ENCODE measurements at places on chromosomes 1 and 21.

DNA sequence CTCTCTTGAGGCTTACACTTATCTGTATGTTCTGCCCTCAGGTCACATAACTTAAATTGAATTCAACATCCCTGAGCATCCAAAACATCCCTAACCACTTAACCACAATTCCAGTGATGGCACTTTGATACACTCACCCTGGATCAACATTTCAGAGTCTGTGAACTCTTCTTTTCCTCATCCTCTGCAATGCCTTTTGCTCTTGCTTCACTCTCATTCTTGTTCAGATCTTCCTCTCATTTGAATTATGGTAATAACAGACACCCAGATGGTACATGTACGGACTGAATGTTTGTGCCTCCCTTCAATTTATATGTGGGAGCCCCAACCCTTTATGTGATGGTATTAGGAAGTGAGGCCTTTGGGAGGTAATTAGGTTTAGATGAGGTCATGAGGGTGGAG is 33.4 kb downstream of the PTGER3 start:
- DNase-seq: no peak

DNA sequence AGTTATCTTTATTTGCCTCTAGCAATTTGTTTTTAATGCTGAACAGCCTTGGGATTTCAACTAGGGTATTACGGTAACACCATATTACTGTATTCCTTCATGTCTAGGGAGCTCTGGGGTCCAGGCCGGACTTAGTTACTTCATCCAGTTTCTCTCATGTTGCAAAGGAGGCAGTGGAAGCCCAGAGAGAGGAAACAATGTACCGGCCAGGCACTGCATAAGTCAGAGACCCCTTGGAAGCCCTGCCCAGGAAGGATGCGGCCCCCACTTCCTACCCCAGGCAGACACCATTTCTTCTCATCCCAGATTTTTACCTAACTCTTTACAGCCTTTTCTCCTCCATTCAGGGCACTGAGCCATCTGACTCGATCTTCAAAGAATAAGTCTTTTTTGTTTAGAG is 32.5 kb downstream of the TRABD2B start:
- DNase-seq: no peak

GRCh38 chr1:81597720-81598426 is 202.9 kb upstream of the ADGRL2 start:
- DNase-seq: no peak

GRCh38 chr1:2108213-2108876 is 58.1 kb downstream of the PRKCZ start:
- DNase-seq: no peak

- no peak for DNase-seq
Measured at GRCh38 chr1:3265835-3266805, 188.3 kb upstream of the ARHGEF16 start.

DNA sequence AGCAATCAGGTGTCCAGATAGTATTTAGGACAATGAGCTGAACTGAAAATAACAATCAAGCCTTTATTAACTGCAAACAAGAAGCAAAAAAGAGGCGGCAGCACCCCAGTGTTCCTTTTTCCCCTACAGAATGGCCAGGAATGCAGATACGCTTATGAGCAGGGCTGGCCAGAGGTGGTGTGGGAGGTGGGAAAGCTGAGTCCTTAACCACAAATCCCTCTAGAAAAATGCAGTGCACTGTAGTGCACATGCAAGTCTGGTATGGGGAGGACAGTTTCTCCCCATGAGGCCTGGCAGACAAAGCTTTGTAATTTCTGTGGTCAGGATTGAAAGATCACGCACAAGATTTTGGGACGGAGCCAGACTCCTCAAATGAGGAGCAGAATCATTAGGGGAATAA is 10.7 kb upstream of the IFNAR1 start:
- no peak for DNase-seq

DNA sequence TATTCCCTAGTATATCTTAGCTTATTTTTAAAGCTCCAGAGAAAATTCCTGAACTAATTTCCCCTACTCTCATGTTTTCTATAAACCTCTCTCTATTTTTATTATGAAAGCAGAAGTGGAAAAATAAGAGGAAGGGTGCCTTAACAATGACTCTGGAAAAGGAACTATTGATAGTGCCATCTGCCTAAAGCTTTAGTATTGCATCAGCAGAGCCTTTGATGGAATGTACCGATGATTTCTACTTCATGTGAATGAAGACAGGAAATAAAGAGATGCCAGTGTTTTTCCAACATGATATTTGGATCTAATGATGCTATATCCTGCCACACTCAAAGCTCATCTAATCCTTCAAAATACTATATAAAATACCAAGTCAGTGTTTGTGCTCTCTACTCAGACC is 35.1 kb downstream of the TNFSF18 start:
- no peak for DNase-seq

DNA sequence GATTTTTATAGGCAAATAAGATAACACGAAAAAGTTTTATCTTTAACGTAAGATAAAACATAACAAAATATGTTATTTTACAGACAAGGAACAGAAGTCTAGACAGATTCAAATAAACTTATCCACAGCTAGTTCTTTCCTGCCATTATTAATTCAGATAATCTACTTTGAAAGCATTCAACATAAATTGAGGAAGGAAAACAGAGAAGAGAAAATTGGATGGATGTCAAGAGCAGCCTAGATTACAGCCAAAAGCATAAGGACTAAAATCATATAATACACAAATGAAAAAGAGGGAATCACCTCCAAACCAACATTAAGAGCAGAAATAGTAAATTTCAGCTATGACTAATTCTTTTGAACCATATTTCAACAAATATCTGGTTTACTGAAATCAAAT is 15.5 kb downstream of the TRIM33 start:
- DNase-seq: no peak

GRCh38 chr1:3740752-3741151 is 11.5 kb upstream of the CCDC27 start:
- no peak for DNase-seq

- no peak for DNase-seq
Measured at GRCh38 chr1:1833916-1834325, 55.7 kb upstream of the NADK start.

DNA sequence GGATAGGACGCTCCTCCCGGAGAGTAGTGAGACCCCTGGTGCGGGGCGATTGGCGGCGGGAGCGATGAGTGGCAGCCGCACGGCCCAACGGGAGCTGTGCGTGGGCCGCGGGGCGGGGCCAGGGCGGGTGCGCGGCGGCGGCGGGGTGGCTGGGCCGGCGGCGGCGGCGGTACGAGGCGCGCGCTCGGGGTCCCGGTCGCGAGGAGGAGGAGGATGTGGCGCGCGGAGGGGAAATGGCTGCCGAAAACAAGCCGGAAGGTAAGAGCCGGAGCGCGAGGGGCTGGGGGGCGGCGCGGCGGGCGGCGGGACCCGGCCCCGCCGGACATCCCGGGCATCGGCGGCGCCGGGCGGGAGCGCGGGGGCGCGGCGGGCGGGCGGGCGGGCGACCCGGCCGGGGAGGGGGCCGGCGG is at the start of gene CAMTA1:
TSS of gene CAMTA1 (plus strand) at position 137 of the 410 bp plus-strand sequence. CDS start at position 214, 77 bp downstream.
- no peak for DNase-seq

DNA sequence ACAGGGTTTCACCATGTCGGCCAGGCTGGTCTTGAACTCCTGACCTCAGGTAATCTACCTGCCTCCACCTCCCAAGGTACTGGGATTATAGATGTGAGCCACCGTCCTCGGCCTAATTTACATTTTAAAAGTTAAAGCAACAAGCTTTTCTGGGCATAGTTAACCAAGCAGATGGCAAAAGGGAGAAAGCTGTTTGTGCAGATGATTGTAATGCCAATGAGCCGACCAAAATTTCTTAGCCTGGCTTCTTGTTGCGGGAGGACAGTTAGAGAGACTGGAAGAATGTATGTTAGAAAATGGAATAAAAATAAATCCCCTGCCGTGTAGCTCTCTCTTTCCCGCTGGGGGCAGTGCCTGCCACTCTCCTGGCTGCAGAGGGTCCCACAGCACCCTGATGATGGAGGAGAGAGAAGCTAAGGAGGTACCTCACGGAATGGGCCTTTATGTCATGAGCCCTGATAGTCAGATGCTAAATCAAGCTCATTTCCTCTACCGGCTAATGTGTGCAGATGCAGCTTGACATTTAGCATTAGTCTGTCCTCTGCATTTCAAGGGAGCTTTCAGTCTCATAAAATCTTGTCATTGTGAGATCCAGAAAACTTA is 87.2 kb downstream of the HHAT start:
- no peak for DNase-seq

DNA sequence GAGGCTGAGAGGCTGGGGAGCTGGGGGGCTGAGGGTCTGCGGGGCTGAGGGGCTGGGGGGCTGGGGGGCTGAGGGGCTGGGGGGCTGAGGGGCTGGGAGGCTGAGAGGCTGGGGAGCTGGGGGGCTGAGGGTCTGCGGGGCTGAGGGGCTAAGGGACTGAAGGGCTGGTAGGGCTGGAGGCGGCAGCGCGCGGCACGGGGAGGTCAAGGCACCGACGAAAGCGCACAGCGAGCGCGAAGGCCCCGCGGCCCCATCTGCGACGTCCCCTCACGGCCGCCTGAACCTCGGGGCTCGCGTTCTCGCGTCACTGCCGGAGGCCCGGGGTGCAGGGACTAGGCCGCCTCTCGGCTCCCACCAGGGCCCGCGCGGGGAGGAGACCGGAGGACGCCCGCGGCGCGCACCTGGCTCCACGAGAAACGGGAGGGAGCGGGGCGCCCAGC is 356 bp downstream of the INTS11 start:
- DNase-seq: no peak

DNA sequence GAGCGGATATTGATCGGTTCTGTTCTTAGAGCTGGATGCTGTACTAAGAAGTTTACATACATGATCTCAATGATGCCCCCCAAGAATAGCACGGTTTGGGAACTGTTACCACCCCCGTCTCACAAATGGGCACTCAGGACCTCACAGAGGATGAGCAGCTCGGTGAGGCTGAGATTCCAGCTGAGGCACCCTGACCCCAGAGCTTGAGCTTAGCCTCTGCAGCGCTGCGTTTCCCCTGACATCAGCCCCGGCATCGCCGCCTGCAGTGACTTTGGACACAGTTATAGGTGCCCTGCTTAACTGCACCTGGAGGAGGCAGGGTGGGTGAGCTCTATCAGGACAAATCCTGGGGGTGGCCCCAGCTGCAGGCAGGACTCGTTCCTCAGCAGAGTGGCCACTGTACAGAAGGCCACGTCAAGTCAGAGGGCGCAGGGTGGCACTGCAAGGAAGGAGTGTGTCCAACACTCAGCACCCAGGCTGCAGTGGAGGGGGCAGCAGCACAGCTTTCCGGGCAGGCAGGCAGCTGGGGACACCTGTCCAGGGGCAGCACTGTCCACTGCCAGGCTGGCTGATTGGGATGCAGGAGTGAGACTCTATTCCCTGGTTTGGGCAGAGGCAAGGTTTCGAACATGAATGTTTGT is 65.8 kb upstream of the ABCG1 start:
- DNase-seq: no peak

DNA sequence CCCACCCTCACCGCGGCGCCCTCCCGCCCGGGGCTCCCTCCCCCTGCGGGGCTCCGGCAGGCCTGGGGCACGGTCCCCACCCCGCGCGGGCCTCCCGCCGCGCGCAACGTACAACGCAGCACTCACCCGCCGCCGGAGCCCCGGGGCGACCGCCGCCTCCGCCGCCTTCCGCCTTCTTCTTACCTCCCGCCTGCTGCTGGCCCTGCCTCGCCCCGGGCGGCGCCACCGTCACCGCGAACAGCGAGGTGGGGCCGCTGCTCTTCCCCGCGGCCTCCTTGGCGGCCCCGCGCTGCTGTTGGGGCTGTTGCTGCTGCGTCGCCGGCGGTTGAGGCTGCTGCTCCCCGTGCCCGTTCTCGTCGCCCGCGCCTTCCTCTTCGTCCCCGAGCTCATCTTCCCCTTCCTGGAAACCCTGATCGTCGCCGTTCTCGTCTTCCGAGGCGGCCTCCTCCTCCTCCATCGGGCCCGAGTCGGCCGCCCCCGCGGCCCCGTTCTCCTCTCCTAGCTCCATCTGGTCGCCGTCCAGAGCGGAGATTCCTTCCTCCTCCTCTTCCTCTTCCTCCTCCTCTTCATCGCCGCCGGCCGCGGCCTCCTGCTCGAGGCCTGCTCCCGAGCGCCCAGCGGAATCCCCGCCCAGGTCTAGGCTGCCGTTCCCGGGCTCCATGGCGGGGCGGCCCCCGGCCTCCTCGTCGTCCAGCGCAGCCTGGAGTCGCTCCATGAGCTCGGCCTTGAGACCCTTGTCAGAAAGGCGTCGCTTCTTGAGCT is 671 bp downstream of the HNRNPU start:
- no peak for DNase-seq

- no peak for DNase-seq
Measured at GRCh38 chr1:11182884-11183283, 6.3 kb upstream of the ANGPTL7 start.

DNA sequence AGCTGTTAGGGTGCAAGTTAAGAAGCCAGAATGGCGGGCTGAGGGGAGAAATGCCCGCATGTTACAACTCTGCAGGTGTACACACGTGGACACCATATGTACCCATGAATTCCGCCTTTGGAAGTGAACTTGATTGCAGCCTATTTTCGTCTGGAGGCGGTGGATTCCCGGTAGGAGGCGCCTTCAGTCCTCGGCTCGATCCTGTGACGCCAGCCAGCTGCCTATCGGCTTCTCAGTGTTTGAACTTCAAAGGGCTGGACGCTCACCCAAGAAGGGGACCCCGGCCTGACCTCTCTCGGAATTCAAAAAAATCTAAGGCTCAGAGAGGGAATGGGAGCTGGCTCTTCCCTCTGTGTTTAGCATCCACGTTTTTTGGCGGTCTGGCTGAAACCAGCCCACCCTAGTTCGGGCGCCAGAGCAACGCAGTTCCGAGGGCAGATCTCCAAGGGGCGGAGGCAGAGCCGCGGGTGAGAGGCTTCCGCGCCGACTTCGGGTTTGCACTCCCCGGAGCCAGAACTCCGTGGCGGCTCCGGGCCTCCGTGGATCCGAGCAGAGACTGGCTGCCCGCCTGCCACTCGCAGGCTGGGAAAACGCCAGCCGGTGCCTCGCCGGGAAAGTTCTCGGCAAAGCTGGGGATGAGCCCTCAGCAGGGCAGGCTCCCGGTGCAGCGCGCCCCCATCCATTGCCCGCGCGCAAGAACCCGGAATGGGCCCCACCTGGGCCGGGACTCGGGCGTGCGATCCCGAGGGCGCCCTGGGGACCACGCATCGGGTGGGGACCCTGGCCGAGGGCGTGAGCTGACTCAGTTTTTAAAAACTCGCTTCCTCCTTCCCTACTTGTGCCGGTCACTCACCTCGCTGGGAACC is 996 bp upstream of the TMEM51 start:
- no peak for DNase-seq

DNA sequence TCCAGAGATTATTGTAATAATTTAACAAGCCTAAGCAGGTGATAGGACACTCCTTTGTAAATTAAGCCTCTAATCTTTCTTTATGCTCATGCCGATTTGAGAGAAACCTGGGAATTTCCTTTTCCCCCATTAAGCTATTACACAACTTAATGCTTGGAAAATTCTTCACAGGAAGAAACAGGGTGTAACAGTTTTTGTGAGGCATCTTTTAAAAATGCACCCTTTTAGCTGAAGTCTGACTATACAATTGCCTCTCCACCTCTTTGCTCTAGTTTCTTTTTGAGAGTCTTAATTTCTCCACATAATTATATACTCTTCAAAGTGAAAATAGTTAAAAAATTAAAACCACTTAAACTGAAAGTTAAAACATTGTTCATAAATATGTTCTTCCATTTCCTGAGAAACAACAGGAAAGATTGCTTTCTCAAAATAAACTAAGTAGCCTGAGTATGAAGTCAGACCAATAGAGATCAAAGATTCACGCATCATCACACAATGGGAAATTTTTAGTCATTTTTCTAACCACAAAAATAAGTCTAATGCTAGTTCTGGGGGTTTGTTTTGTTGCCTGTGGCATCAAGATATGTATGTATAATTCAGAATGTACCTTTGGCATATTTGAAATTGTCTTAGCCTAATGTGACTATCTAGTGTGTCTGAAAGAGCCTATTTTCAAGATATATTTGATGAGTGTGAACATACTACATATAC is 34.7 kb downstream of the LRRC8D start:
- no peak for DNase-seq

Measured in activated naive CD8-positive, alpha-beta T cell treated with anti-CD3 and anti-CD28 coated beads, Interleukin-2, amount 50 U/mL, for 16 hours (primary cell).